NCI-H1105 treated with DMSO at 0.1 percent for 48 hours (cell line): ENCODE measurements at places on chromosomes 7 and 10.

GRCh38 chr7:192701-193480 lies 520 bp downstream of the FAM20C start:
- DNase-seq, result peak; percentile 3

GRCh38 chr10:119667562-119668328 lies 16.6 kb downstream of the BAG3 start:
- no peak for DNase-seq

- peak; percentile 38 for DNase-seq
These were observed 7.7 kb downstream of the GRM8 start for GRCh38 chr7:127245002-127245401.

- no peak for DNase-seq
These were observed 33.7 kb upstream of the RBM33 start for GRCh38 chr7:155610633-155611193.
